ENCODE measurements at places on chromosomes 12 and 14.

DNA sequence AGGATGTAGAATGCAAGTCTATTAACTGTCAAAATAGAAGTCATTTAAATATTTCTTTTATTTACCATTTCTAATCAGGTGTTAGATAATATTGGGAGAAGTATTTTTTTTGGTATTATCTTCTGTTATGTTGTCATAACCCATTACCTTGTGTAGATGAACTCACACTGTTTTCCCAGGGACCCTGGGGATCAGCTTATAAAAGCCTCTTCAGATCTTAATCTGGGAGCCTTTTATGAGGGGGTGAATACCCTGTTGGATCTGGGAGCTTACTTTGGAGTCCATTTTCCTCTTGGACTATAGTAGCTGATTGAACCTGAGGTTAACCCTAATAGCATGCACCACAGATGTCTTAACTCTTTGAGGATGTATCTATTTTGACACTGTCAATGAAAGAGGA lies 176.3 kb upstream of the ATP2B1 start:
- no peak for DNase-seq

DNA sequence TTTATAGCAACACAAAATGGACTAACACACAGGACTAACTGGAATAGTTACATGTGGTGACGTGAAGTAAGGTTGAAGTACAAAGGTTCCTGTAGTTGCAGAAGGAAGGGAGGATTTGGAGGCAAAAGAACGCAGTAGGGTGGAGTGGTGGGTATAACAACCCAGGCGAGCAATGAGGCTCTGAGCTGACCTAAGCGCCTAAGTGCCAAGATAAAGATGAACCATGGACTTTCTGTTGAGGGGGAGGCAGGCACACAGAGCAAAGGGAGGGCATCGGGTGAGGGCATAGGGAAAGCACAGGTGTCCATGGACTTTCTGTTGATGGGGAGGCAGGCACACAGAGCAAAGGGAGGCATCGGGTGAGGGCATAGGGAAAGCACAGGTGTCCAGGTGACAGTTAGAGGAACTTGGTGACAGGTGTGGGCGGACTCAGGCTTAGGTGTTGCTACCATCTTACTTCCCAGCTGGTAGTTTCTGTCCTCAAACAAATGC lies 15.2 kb downstream of the SCNN1A start:
- no peak for DNase-seq

GRCh38 chr12:34163443-34163842 lies 141.1 kb downstream of the ALG10 start:
- DNase-seq, result peak; percentile 40

DNA sequence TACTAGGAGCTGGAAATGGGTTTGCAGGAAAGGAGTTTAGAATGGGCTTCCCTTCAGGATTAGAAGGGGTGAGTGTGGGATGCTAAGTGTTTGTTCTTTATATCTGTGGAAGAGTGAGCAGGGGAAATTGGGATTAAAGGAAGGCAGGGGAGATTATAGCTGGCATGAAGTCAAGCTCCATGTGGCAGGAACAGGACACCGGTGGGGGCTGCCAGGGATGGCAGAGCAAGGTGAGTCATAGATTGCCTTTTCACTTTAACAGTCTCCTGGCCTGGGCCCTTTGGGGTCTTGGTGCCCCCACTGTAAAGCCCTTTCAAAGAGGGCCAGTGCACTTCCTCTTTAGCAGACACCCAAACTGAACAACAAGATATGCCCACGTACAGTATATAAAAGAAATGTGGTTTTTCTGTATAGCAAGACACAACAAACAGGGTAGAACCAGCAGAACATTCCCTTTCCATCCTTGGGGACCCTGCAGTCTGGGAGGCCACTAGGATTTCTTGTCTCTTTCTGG lies 23.1 kb upstream of the FBXO21 start:
- DNase-seq, result no peak

DNA sequence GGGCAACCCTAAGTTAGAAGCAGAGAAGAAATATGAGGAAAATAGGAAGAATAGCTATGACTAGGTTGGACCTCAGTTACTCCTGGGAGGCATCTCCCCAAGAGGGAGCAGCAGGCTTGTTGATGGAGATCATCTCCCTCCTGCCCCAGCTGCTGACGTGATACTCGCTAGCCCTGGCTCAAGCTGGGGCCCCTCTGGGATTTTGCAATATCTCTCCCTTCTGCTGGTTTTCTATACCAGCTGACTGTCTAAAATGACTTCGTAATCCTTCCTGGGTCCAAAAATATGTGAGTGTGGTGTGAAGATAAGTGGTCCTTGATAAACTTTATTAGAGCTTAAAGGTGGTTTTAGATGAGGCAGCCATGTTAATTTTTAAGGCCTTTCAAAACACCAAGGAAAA lies 4.5 kb upstream of the HECTD4 start:
- peak; percentile 16 for DNase-seq

- DNase-seq, result no peak
Observed at GRCh38 chr12:47194501-47194900, 114.7 kb upstream of the AMIGO2 start.

GRCh38 chr14:68384335-68384734 lies 408.5 kb downstream of the ZFP36L1 start:
- peak; percentile 55 for DNase-seq

GRCh38 chr12:68771223-68771925 lies 25.4 kb downstream of the SLC35E3 start:
- DNase-seq, result no peak

GRCh38 chr14:56118611-56119181 lies 485 bp downstream of the PELI2 start:
- DNase-seq, result no peak

DNA sequence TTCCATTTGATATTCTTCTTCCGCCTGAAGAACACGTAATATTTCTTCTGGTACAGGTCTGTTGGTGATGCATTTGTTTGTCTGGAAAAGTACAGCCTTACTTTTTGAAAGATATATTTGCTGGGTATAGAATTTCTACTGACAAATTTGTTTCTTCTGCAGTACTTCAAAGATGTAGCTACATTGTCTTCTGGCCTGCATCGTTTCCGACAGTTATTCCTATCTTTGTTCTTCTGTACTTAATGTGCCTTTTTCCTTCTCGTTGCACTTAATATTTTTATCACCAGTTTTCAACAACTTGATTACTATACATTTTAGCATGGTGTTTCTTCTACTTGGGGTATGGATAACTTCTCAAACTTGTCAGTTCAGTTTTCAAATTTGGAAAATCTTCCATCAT lies 47.1 kb downstream of the SENP1 start:
- no peak for DNase-seq

GRCh38 chr12:104588047-104588920 lies 131.5 kb downstream of the CHST11 start:
- DNase-seq, result no peak

- DNase-seq, result no peak
Observed at GRCh38 chr14:79986251-79986650, 225.1 kb downstream of the DIO2 start.

- DNase-seq, result peak; percentile 46
Observed at GRCh38 chr12:106766393-106766826, 8.1 kb upstream of the RIC8B start.

DNA sequence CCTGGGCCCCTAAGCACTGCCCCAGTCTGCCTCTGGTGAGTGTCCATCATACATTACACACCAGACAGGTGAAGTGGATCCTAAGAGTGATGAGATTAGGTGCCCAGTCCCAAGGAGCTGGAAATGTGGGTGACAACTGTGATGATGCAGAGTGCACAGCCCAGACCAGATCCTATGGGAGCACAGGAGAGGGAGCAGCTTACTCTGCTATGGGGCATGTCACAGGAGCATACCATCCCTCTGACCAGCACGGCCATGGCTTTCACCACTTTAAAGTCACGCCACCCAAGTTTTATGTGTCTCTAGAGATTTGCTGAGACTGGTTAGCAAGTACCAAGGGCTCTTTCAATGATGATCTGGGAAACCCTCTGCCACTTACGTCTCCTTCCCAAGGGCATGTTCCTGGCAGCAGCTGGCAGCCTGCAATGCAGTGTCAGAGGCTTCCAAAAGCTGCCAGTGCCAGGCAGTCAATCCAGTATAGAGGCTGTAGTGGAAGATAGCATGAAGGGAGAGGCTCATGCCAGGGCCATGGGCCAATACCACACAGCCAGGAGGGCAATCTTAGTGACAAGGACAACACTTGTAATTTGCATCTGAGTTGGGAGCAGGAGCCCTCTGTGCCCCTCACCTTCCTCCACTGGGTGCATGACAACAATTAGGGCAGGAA lies 40.2 kb downstream of the STAB2 start:
- no peak for DNase-seq

GRCh38 chr14:89393222-89393745 lies 23.7 kb downstream of the FOXN3 start:
- DNase-seq, result no peak

DNA sequence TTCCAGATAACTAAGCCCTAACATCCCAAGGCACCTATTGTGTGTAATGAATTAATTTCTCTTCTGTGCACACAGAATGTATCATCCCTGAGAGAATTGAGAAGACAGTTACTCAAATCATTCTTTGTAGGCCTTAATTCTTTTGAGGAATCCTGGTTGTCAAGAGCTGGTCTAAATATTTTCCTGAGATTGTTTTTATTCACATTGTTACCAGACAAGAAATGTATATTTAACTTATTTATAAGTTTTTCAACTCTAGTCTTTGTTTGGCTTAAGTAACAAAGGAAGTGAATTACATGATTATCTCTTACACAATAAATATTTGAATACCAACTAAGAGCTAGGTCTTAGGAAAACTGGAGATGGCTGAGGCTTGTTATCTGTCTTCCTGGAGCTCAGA lies 169.4 kb downstream of the DACT1 start:
- DNase-seq, result no peak

GRCh38 chr14:29926701-29927375 lies 809 bp downstream of the PRKD1 start:
- peak; percentile 78 for DNase-seq

DNA sequence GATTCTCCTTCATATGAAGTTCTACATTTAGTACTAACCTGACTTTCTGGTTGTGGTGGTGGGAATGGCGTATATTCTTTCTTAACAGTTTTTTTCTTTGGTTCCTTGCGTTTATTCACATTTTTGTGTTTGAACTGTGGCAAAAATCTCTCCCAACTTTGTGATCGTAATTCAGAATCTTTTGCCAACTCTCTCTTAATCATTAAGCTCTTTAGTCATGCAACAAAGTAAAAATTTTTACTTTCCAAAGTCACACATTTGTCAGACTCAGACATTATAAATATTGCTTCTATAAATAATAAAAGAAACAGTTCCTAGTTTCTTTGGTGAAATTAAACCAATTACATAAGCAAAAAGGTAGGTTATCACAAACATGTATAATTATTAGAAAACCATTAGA lies 7.5 kb downstream of the KRR1 start:
- DNase-seq, result no peak
